ENCODE measurements at places on chromosomes 6 and 20. TPM values are rescaled to one million over a fixed set of nuclear protein-coding genes. Genes with fewer than 3 reads are reported as not detected.

GRCh38 chr6:138521790-138522189 is 22.5 kb upstream of the NHSL1 start:
- peak; percentile 28 for DNase-seq

GRCh38 chr6:41122918-41123317 is 31.2 kb downstream of the TREML1 start:
- DNase-seq = no peak

DNA sequence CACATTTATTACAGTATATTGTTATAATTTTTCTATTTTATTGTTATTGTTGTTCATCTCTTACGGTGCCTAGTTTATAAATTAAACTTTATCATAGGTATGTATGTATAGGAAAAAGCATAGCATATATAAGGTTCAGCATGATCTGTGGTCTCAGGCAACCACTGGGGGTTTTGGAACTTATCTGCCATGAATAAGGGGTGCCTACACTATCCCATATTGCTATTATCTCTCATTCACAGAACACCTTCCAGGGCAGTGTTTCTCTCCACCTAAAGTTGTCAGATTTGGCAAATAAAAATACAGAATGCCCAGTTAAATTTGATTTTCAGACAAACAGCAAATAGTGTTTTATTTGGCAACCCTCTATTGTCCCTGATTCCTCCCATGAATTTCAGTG is 35.5 kb upstream of the FAM184A start:
- DNase-seq = no peak

The FAM229B gene
- total RNA-seq = 60.3 TPM

The MMP24 gene
- total RNA-seq = 0.10 TPM
